ENCODE measurements at places on chromosomes 5 and 9. TPM values are rescaled to one million over a fixed set of nuclear protein-coding genes. Genes with fewer than 3 reads are reported as not detected.

The NR5A1 gene
- total RNA-seq: not detected

The NIM1K gene
- total RNA-seq: 0.55 TPM

The GGTA1 gene
- not detected for total RNA-seq

The HMCN2 gene
- total RNA-seq: 0.28 TPM

The PCDHB9 gene
- 5.6 TPM for total RNA-seq

The NUDT12 gene
- 10.2 TPM for total RNA-seq

The TMED9 gene
- 90.1 TPM for total RNA-seq

The WDR38 gene
- total RNA-seq: not detected

The SMIM33 gene
- total RNA-seq: not detected

The PCDHB11 gene
- 14.2 TPM for total RNA-seq

The TMOD1 gene
- 0.09 TPM for total RNA-seq

The TAF11L10 gene
- total RNA-seq: 1.4 TPM

The NCS1 gene
- 58.6 TPM for total RNA-seq

The PCDHGA9 gene
- 6.6 TPM for total RNA-seq

The LCN10 gene
- 0.35 TPM for total RNA-seq

The NR2F1 gene
- 3.0 TPM for total RNA-seq

The SLC25A2 gene
- total RNA-seq: 0.88 TPM

The PLAC8L1 gene
- 1.9 TPM for total RNA-seq

The PCDHB8 gene
- 7.7 TPM for total RNA-seq

The GDF9 gene
- 0.32 TPM for total RNA-seq

The SLC1A1 gene
- total RNA-seq: 8.5 TPM
